ENCODE measurements at places on chromosomes 3 and 15. TPM values are rescaled to one million over a fixed set of nuclear protein-coding genes. Genes with fewer than 3 reads are reported as not detected.
A peak's percentile ranks its signal among the peaks of the same experiment; 100 is the strongest.

GRCh38 chr3:106115557-106115956 lies 246.7 kb upstream of the CBLB start:
- H3K27me3 ChIP-seq: no peaks in the 10 kb centered on the region
- DNase-seq: no peak
- H3K36me3 ChIP-seq: no peaks in the 10 kb centered on the region
- no peak overlapping the region for H3K4me3 ChIP-seq
- peaks cover 4% of the 10 kb centered on the region for H3K4me1 ChIP-seq
- no peak overlapping the region for H3K27ac ChIP-seq

DNA sequence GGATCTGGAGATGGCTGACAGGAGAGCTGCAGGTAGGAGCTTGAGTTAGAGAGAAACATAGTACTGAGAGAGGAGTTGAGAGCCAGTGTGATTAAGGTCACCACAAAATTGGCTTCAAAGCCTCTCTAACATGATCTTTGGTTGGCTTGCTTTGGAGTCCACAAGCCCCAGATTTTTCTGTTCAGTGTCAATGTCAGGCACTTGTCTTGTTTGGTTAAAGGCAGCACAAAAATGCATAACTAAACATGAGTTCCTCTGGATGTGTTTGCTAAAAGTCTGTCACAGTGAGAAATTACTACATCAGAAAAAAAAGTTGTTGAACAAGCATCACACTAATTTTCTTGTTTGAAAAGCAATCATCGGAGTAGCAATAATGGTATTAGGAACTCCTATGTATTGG lies 440.5 kb downstream of the NTRK3 start:
- H3K36me3 ChIP-seq: no peaks in the 10 kb centered on the region
- DNase-seq: peak; percentile 48
- peaks cover 6% of the 10 kb centered on the region for H3K4me1 ChIP-seq
- no peaks in the 10 kb centered on the region for H3K27me3 ChIP-seq

DNA sequence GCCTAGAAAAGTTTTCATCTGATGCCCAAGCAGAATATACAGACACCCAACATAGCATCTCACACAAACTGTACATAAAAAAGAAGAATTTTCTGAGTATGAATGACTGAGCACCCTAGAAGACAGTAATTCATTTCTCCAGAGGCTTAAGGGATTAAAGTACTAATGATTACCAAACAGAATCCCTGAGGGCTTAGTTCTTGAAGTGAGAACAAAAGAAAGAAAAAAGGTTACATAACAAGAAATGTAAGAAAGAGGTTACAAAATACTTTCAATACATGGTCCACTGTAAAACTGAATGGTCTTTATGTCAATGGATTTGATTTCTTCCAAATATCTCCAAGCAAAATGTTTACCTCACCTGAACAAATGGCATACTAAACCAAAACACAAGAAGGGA lies 9.1 kb upstream of the NEK10 start:
- peaks cover 2% of the 10 kb centered on the region for H3K36me3 ChIP-seq
- H3K27ac ChIP-seq: no peak overlapping the region
- no peak for DNase-seq
- H3K4me3 ChIP-seq: no peak overlapping the region
- no peaks in the 10 kb centered on the region for H3K27me3 ChIP-seq

GRCh38 chr3:48088749-48089466 lies 72.7 kb upstream of the MAP4 start:
- peak overlapping the region; percentile 95 for H3K4me3 ChIP-seq
- H3K36me3 ChIP-seq: no peaks in the 10 kb centered on the region
- DNase-seq: peak; percentile 98
- H3K4me1 ChIP-seq: peaks cover 12% of the 10 kb centered on the region
- peak overlapping the region; percentile 99 for H3K27ac ChIP-seq

GRCh38 chr15:23118208-23118607 lies 18.4 kb downstream of the GOLGA6L1 start:
- H3K4me1 ChIP-seq: no peaks in the 10 kb centered on the region
- H3K27me3 ChIP-seq: no peaks in the 10 kb centered on the region
- DNase-seq: no peak
- H3K27ac ChIP-seq: no peak overlapping the region
- H3K4me3 ChIP-seq: no peak overlapping the region

GRCh38 chr3:31252216-31253185 lies 280.2 kb upstream of the STT3B start:
- DNase-seq: no peak
- no peak overlapping the region for H3K27ac ChIP-seq
- H3K36me3 ChIP-seq: no peaks in the 10 kb centered on the region
- H3K4me1 ChIP-seq: no peaks in the 10 kb centered on the region
- H3K4me3 ChIP-seq: no peak overlapping the region

DNA sequence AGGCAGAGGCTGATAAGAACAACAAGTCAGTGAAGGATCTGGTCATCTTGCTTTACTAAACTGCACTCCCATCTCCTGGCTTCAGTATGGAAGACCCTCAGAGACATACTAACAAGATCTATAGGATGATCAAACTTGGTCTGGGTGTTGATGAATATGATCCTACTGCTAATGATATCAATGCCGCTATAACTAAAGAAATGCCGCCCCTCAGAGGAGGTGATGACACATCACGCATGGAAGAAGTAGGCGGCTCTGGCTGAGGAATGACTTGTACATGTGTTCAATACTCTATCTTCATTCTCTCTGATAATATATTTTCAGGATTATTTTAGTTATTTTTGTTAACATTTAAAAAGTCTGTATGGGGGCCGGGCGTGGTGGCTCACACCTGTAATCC lies 17.5 kb upstream of the EIF2B5 start:
- H3K27ac ChIP-seq: no peak overlapping the region
- H3K4me1 ChIP-seq: no peaks in the 10 kb centered on the region
- H3K4me3 ChIP-seq: no peak overlapping the region
- H3K36me3 ChIP-seq: no peaks in the 10 kb centered on the region

GRCh38 chr3:154571553-154572226 lies 141.7 kb upstream of the GPR149 start:
- no peak overlapping the region for H3K27ac ChIP-seq
- DNase-seq: no peak
- H3K27me3 ChIP-seq: no peaks in the 10 kb centered on the region
- no peak overlapping the region for H3K4me3 ChIP-seq
- no peaks in the 10 kb centered on the region for H3K36me3 ChIP-seq

DNA sequence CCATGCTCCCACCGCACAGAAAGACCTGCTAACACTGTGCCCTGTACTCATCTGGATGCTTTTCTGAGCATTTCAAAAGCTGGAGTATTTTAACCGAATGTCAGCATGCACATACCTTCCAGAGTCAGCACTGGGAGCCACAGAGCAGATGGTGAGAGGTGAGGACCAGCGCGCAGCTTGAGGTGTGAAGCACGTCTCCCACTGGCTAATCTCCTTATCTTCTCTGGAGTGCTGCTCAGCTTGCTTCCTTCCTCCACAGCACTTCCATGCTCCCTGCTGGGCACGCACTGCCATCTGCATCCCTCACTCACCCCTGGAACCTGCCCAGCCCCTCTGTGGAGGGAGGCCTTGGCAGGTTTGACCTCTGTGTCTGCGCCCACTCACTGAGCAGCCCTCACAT lies at the start of gene GNB5:
Gene GNB5 (minus strand): TSS at position 186 of the 400 bp plus-strand sequence. CDS start 6,716 bp downstream, outside the sequence.
- H3K4me3 ChIP-seq: no peak within 1 kb of the TSS
- no peak within 1 kb of the TSS for H3K27ac ChIP-seq
- no peak for DNase-seq
- H3K27me3 ChIP-seq: peaks cover 2% of the 10 kb centered on the region
- H3K4me1 ChIP-seq: no peaks in the 10 kb centered on the region

DNA sequence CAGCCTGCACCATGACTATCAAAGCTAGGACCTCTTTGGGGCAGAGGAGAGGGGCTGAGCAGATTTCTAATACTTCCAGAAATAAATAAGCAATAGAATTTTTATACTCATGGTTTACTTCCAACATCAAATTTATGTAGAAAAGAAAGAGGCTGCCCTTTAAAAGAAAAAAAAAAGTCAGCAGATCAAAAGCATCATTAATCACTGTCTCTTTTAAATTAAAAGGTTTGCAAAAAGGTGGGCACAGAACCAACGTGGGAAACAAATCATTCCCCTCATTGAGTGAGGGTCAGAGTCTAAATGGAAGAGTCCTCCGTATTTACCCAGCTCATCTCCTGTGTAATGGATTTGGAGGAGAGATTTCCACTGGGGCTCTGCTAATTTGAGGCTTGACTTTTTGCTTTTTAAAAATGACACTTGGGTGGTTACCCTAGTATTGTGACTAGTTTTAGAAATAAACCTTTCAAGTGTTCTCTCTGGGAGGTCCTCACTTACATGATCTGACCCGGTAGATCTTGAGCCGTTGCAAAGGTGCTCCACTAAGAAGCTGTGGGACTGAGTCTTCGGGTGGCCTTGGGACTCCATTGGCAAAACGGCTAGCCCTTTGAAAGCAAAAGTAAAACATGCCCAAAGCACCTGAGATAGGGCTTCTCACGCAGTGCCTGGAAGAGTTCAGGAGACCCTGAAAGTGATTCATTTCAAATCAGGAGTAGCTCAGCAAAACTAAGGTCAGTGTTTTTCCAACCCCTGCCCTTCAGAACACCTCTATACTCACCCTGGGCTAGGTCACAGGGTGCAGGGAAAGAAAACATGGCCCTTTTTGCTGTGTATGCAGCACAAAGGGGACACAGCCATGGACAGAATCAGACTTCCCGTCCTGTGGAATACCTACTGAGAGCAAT lies 320.9 kb downstream of the FOXP1 start:
- no peak for DNase-seq
- H3K4me1 ChIP-seq: no peaks in the 10 kb centered on the region
- H3K27ac ChIP-seq: no peak overlapping the region
- H3K36me3 ChIP-seq: no peaks in the 10 kb centered on the region
- H3K27me3 ChIP-seq: no peaks in the 10 kb centered on the region

- H3K27ac ChIP-seq: peak overlapping the region; percentile 87
- H3K4me3 ChIP-seq: peak overlapping the region; percentile 92
- no peak for DNase-seq
Observed at GRCh38 chr15:80059786-80060355, 395 bp downstream of the ZFAND6 start.

DNA sequence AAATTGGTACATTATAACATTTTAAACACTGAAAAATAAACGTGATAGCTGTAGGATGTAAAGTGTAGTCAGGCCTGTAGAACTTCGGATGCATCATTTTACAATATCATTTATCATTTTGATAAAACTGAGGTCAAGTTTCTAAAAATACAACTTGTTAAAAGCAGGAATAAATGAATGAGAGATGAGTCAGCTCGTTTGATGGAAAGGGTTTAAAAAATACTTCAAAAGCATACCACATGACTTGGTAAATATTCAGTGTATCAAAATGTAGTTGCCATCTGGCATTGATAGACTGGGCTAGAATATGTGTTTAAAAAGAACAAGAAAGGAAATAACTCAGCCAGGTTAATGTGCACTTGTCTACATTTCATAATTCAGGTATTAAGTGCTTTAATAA lies 357.0 kb downstream of the TIGIT start:
- no peaks in the 10 kb centered on the region for H3K36me3 ChIP-seq
- no peak overlapping the region for H3K4me3 ChIP-seq

Gene SLC2A2
- total RNA-seq: not detected

Gene NMB
- total RNA-seq: 3.6 TPM

Gene RASGRP1
- not detected for total RNA-seq

Gene SUCNR1
- under 0.01 TPM for total RNA-seq

Gene DUOXA2
- total RNA-seq: not detected

Data from fibroblast of lung (primary cell).